ENCODE measurements at places on chromosomes 1 and 21. TPM values are rescaled to one million over a fixed set of nuclear protein-coding genes. Genes with fewer than 3 reads are reported as not detected.

Gene ABCG1
- 4.6 TPM for total RNA-seq

- no peak for DNase-seq
Measured at GRCh38 chr1:27427816-27428315, 35.4 kb downstream of the GPR3 start.

GRCh38 chr21:15978215-15978738 lies 248.5 kb downstream of the USP25 start:
- no peak for DNase-seq

DNA sequence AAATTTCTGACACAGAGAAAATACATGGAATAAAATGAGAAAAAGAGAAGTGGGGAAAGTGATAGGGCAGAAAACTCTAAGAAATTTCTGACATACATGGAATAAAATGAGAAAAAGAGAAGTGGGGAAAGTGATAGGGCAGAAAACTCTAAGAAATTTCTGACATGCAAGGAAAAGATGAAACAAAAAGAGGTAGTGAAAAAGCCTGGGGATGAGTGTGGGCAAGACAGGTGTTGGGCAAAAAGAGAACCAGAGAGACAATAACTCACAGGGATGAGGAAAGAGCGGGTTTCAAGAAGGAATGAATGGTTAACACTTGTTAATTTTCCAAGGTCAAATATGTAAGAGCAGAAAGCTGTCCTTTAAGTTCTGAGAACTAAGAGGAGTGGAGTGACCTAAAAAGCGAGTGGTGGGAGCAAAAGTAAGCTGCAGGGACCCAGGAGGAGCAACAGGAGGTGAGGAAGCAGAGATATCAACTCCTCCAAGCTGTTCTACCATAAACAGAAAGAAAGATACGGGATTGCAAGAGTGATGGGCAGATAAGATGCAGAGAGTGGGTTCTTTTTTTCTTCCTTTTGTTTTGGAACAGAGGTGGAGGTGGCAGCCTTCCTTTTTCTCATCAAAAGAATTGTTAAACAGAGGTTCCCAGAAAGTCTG lies 29.9 kb upstream of the EXO1 start:
- no peak for DNase-seq

DNA sequence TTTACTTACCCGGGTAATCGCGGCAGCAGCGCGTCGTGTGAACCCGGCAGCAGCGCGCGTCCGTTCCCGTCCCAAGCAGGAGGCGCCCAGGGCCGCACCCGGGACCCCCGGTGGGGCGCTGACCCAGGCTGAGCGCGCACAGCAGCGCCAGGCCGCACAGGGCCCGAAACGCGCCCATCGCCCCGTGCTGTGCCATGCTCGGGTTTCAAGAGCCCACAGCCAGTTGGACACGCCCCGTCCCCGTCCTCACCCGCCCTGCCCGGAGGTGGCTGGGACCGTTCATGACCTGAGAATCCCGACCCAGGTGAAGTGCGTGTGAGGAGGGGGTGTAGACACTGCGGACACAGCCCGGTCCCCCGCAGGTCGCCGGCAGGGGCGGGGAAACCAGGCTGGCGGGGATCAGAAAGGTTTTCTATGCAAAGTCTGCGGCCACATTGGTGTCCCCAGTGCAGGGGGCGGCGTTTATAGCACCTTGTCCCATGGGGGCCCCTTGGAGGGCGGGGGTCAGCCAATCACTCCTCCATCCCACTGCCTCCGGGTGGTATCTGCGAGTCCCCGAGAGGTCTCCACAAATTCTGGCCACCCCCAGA lies at the start of gene TNFRSF18:
TSS of gene TNFRSF18 (minus strand) at position 217 of the 590 bp plus-strand sequence. CDS start at position 196, 21 bp downstream.
- DNase-seq, result no peak

Data from progenitor cell of endocrine pancreas (in vitro differentiated cells).